ENCODE measurements at places on chromosomes 2 and 18.
A peak's percentile ranks its signal among the peaks of the same experiment; 100 is the strongest.

GRCh38 chr2:208466920-208467298 lies 60.3 kb downstream of the PTH2R start:
- DNase-seq = no peak

DNA sequence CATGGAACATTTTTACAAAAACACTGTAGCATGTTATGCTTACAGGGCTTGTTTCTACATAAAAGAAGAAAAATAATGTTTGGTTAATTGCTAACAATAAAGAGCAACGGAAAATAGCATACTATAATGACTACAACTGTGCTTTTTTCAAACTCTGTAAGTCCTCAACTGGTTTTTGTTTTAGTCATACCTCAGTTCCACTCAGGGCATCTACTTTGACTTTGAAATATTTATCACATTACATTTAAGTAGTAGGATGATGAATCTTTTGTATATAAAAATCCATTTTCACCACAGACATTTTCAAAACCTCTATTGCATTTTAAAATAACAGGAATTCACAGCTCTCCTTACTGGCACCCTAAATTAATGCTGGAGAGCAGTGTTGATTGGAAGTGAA lies 8.3 kb downstream of the SATB2 start:
- no peak for DNase-seq

DNA sequence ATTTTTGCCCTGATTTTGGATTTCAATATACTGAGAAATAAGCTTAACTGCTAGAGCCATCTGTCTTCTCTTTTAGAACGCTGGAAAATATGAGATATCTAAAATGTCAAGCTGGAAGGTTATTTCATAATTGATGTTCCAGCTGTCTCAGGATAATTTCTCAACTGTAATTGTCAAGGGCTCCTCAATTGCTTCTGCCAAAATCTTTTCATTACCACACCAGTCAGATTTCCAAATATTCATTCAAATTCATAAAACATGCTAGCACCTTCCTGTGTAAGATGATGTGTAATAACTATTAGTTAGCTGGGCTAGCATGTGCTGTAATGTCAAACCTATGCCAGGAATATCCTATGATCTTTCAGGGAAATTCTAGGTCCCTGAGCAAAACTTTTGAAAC lies 88.1 kb downstream of the TNFRSF11A start:
- DNase-seq = peak; percentile 77

- DNase-seq = no peak
Observed at GRCh38 chr2:30448866-30449265, 1.8 kb downstream of the LCLAT1 start.

DNA sequence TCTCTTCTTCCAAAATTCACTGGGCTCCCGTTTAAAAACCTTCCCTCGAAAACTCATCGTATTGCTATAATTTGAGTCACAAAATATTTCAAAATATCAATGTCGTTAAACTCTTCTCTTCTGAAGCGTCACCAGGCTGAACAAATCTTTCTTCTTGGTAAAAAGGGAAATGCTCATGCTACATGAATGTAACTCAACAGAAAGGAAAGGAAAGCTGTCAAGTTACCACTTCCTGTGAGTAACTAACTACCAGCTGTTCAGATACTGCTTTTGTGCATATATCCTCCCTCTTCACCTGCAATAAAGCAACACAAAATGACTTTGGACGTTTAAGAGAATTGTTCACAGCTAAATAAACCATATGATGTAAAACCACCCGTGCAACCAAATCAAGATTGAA lies 95.4 kb downstream of the DOCK10 start:
- no peak for DNase-seq

DNA sequence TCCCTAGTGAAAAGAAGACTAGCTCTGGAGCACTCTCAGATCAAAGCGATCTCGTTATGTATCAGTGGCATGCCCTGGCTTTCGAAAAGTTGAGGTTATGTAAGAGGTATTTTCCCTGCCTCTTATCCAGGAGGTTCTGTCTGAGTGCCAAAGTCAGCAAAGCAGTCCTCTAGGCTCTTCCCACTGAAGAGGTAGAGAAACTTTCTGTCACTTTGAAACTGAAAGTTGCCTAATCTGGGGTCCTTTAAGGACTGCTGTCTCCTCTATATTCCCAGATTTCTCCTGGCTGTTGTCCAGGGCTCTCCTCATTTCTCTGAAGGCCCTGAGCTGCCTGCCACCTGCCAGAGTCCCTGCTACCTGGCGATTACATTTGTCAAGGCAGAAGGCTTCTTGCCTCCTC lies 96.3 kb downstream of the B3GNT2 start:
- DNase-seq = no peak

DNA sequence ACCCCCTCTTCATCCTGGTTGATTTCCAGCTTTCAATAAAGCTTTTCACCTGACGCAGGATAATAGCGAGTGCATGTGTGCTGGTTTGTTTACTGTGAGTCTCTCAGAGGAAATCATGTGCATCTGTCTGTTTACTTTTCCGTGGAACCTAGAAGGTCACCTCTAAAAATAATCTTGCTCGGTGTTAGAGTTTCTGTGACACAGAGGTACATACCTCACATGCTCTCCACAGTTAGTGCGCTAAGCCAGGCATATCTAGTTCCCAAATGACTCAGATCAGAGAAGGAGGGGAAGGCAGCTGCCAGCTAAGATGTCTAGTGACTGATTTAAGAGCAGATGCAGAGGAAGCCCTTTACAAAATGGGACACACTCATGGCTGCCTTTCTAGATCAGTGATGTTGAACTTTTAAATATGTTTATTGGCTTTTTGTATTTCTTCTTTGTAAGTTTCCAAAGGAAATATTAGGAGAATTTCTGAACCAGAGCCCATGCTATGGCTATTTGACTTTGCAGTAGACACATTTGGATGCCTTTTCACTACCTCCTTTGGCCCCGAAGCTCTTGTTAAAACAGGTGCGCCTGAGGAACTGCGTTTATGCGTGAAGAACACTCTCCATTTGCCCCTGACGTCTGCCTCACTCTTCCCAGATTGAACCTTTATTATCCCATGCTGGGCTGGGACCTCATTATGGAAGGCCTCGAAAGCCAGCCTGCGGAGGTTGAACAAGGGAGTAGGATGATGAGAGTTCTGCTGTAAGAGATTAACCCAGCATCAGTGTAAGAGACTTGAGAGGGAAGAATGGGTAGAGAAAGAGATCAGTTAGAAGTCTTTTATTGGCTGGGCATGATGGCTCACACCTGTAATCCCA lies 145.6 kb downstream of the FAM161A start:
- DNase-seq = no peak

DNA sequence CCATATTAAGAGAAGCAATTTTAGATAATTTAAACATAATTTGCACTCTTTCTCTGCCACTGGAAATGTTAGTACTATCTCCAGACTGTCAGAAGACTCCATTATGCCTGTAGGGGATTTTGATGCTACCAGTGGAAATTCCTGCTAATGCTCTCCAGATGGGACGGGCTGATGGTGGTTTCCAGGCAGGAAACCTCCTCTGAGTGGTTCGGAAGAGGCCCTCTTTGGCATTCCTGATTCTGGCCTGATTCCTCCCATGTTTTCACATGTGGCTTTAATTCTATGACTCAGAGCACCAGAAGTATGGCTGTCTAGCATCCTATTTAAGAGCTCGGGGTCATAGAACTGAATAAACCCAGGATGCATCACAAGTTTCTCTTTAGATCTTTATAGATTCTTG lies 70.9 kb upstream of the ST6GAL2 start:
- no peak for DNase-seq

DNA sequence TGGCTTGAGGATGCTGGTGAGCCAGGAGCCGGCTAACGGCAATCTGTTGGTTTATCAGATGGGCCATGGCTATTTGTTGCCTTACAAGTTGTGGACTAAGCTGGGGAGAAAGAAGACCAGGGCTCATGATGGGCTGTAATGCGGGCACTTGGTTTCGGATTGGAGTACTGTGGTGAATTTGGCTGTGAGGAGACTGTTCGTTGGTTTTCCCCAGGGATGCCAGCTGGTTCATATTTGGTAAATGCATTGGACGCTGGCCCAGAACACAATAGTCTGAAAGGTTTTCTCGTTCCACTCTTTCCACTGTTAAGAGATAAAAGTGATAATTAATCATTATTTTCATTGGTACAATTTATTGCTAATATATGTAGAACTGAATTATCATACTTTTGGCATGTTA lies 108.9 kb downstream of the SATB2 start:
- peak; percentile 41 for DNase-seq

DNA sequence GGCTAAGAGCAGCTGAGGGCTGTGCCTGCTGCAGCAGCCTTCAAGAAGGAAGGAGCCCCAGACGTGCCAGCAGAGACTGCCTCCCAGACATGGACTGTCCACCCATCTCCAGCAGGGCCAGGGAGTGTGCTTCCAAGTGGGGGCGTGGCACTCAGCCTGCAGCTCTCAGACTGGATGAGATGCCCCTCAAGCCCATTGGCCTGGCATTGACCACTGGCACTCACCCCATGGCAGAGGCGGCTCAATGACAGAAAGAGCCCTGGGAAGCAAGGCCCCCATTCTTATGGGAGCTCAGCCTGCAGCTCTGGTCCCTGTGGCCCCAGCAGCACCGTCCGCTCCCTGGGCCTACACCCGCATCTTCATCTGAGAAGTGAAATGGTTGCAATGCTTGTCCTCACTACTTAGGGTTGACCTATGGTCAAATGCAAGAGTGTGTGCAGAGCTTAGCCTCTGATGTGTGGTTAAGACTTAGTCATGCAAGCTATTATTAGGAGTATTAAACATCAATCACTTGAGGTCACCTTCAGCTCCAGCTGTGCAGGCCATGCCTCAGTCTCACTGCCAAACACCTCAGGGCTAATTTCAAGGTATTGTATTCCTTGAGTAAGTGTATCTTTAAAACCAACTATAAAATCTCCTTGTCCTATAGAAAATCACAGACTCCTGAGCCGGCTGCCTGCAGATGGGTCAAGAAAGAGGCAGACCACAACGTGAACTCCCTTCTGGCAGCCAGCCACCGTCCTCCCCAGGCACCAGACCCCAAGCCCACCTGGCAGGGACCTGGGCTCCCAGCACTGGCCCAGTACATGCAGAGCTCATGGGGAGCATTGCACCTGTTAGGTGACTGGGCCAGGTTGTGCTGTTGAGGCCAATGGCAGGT lies 194.8 kb downstream of the NDUFA10 start:
- DNase-seq = no peak

DNA sequence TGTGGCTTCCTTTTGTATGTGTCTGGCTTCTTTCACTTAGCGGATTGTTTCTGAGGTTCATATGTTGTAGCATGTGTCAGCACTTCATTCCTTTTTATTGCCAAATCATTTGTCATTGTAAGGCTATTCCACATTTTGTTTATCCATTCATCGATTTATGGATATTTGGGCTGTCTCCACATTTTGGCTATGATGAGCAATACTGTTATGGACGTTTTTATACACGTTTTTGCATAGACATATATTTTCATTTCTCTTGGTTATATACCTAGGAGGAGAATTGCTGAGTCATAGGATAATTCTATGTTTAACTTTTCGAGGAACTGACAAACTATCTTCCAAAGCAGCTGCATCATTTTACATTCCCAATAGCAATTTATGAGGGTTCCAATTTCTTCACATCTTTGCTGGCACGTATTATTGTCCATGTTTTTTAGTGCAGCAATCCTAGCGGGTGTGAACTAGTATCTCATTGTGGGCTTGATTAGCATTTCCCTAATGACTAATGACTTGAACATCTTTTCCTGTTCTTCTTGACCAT lies 48.1 kb upstream of the TBC1D8 start:
- no peak for DNase-seq

DNA sequence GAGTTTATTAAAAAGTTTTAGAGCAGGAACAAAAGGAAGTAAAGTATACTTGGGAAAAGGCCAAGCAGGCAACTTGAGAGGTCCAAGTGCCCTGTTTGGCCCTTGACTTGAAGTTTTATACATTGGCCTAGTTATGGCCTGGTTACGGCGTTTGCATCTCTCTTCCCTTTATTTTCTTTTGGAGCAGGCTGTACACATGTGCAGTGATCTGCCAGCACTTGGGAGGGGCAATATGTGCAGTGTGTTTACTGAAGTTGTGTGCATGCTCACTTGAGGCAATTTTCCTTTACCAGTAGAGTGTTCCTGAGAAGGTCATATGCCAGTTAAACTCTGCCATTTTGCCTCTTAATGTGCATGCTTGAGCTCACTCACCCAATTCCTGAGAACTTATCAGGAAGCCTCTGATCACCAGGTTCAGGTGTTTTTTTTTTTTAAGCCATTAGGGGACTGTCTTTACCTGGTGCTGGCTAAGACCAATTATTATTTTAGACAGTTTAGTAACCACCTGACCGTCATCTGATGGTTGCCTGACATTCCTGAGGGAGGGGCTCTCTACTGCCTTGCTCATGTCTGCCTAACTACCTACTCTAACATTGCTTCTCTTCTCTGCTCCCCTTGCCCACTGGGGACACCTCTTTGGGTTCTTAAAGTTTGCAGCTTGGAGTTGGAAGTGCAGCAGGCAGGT lies 48.0 kb downstream of the SCN2A start:
- no peak for DNase-seq

DNA sequence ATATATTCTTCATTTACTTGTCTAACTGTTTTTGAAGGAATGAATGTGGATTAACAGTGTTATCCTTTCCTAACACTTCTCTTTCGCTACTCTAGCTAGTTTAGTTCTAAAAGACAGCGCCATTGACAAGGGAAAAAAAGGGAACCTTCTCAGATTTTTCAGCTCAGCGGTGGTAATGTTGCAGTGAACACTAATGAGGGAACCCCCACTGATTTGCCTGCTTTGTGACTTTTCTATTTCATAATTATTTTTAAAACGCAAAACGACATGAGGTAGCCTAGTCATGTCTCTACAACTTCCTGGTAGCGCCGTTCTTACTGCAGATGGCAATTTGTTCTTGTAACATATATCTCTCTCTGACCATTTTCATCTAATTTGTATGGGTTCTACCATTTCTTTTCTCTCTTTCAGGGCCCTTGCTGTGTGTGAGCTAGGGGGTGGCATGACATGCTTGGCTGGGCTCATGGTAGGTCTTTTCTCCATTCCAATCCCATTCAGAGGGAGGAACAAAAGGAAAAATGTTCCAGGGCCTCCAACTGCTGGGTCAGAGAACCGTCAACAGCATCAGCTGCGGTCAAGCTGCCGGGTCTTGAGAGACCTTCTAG lies 235.5 kb upstream of the SIX3 start:
- DNase-seq = no peak

GRCh38 chr2:217158928-217159327 lies 299.1 kb upstream of the TNP1 start:
- no peak for DNase-seq

- no peak for DNase-seq
Observed at GRCh38 chr18:3183103-3183717, 36.6 kb downstream of the MYOM1 start.

DNA sequence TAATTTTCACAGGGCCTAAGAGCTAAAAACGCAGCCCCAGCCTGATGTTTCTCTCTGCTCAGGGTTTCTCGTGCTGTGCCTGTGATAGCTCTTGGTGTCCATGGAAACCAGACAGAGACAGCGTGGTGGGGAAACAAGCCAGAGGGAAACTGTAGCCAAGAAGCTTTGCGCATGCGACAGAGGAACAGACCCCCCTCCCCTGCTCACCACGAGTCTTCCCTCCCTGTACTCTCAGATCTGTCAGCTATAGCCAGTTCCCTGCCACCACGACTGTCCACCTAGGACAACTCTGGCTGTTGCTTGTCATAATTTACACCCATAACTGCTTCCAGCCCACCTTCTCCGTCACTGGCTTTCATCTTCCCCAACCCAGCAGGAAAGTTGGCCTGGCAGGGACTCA lies 13.2 kb upstream of the DNAJC27 start:
- peak; percentile 42 for DNase-seq

GRCh38 chr2:25529034-25529433 lies 144.3 kb downstream of the DTNB start:
- no peak for DNase-seq

- no peak for DNase-seq
Observed at GRCh38 chr2:64869126-64869525, 120.1 kb upstream of the SLC1A4 start.
